Stimulated activated CD4-positive, alpha-beta T cell treated with anti-CD3 and anti-CD28 coated beads, Interleukin-1b, Interleukin-23, amount 100 ng/mL, for 1 hour (primary cell): ENCODE measurements at places on chromosomes 5 and 9.

DNA sequence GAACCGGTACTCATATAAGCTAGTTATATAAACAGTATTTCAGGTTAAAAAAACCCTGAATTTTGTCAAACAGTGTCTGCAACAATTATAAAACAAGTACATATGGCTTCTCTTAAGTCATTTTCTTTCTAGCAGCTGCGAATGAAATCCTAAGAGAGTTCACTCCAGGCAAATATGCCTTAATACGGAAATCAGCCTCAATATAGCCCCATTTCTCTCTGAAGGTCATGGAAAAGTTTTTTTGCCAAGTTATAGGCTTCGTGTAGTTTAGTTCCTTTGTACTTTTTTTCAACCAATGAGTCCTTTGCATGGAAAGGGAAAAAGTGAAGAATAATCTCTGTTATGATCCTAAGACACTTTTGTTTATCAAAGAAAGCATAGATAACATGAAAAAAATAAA is 848.0 kb upstream of the ACO1 start:
- no peak for DNase-seq

GRCh38 chr5:109668668-109669422 is 20.9 kb upstream of the MAN2A1 start:
- no peak for DNase-seq

- DNase-seq, result no peak
Observed at GRCh38 chr9:137070906-137071275, 534 bp upstream of the SAPCD2 start.

GRCh38 chr9:4937446-4937845 is 47.6 kb upstream of the JAK2 start:
- no peak for DNase-seq

GRCh38 chr5:120007598-120007997 is 378.2 kb downstream of the FAM170A start:
- DNase-seq, result no peak

- no peak for DNase-seq
Observed at GRCh38 chr5:66144834-66145390, 812 bp downstream of the SREK1 start.

GRCh38 chr9:98916660-98917059 is 27.0 kb upstream of the COL15A1 start:
- no peak for DNase-seq

DNA sequence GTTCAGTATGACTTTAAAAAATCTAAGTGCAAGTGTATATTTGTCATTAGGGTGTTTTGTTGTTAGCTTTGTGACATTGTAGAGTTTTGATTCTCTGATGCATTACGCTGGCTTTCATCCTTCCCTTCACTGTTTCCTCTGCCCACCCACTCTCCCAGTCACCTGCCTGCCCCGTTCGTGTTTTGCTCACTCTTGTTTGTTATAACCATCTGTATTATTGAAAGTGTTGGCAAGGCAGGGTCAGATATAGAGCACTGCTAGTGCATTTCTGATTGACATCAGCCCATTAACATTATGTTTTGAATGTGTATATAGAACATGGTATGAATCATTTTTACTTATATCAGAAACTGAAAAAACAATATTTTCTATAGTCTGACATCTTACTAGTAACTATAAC is 27.3 kb downstream of the SCGB3A1 start:
- no peak for DNase-seq

GRCh38 chr5:179738742-179739141 is 6.1 kb downstream of the MAML1 start:
- no peak for DNase-seq

- DNase-seq, result no peak
Observed at GRCh38 chr5:142013734-142014521, 1.1 kb upstream of the GNPDA1 start.

DNA sequence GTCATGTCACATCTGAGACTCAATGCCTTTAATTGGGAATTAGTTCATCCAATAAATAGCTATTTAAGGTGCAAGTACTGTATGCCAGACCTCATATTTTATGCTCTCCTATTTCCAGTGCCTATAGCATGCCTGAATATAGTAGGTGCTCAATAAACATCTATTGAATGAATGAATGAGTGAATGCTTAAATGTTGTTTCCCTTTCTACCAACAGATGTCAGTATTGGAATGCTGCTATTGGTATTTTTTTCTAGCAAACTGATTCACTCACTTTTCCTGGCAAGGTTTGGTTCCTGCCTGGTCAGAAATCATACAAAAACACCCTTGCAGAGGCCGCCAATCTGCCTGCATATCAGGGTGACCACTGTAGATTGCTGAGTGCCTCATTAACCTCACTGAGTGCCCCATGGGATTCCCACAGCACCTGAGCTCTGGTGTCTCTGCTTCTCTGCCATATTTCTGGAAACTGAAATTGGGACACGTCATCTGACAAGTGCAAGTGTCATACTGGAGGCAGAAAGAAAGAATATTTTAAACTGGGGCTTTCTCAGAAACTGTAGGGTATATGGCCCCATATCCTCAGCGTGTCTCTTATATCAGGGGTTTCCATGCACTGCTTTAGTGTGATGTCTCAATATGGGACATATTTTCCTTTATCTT is 359.7 kb downstream of the TRIM32 start:
- no peak for DNase-seq

DNA sequence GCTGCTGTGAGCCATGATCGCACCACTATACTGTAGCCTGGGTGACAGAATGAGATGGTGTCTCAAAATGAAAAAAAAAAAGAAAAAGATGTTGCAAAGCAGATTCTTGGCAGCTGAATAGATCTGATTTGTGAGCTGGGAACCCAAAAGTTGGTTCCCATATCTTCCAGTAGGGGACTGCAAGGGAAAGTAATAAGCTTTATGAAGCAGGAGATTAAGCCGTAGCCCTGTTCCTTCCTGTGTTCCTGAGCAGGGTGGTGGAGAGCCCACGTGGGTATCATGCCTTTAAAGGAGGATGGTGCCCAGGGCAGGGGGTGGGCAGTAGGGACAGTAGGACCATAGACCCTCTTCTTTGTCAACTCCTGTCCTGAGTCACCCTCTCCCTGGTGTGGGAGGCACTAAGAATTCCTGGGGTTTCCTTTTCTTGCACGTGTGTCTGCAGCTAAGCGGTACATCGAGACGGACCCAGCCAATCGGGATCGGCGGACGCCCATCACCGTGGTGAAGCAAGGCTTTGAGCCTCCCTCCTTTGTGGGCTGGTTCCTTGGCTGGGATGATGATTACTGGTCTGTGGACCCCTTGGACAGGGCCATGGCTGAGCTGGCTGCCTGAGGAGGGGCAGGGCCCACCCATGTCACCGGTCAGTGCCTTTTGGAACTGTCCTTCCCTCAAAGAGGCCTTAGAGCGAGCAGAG is 37.9 kb downstream of the STOM start:
- no peak for DNase-seq

- DNase-seq, result no peak
Observed at GRCh38 chr5:2905741-2906140, 154.3 kb upstream of the IRX2 start.

GRCh38 chr9:116777116-116777515 is 90.0 kb downstream of the TRIM32 start:
- DNase-seq, result no peak

DNA sequence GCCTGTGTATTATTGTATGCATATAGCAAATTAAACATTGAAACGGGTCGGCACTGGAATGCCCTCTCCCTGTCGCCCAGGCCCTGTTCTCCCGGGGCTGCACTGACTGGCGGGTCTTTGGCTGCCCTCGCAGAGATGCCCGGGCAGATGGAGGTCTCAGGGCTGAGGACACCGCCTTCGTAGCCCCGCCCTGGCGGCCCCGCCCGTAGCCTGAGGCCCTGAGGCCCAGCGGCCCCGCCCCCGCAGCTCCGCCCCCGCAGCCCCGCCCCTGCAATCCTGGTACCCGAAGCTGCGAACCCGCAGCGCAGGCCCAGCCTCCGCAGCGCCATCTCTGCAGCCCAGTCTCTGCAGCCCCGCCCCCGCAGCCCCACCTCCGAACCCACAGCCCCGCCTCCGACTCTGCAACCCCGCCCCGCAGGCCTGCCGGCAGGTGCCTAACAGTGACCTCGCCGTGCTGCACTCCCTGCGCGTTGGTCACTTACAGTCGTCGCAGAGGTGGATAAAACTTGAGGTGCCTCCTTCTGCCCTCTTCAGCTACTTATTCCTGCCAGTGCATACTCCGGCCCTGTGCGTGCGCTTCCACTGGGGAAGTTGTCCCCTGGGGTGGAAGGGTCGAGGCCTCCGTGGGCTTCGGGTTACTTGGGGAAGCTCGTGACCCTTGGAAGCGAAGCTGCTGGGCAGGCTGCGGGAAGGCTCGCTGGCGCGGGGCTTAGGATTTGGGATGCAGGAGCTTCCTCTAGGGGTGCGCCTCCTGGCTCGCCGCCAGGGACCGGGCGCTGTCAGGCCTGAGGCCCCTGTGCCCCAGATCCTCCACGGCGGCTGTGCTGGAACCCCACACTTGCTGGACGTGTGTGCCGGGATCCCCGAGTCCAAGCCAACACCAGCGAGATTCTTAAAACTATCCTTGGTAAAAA is 72.3 kb downstream of the ICE1 start:
- peak; percentile 64 for DNase-seq

GRCh38 chr9:134556531-134557068 is 85.0 kb upstream of the COL5A1 start:
- no peak for DNase-seq

GRCh38 chr5:178335302-178336030 is 102.9 kb upstream of the PHYKPL start:
- no peak for DNase-seq

DNA sequence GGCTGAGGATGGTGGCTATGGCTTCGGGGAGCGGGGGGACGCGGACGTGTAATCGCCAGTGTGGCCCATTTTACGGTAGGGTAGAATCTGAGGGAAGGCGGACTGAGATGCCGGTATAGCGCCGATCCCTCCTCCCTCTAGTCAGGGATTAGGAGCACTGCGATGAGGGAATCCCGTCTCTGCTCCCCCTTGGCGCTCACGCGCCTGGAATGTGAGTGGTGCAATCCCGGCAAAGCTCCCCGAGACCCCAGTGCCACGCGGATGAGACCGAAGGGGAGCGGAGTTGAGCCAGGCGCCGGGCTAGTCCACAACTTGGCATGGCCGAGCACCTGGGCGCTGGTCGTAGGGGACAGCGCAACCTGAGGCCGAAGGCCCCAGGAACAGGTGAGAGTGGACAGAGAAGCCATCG is 2.2 kb downstream of the NPR3 start:
- no peak for DNase-seq

- DNase-seq, result no peak
Observed at GRCh38 chr5:82493221-82493620, 215.1 kb upstream of the RPS23 start.

DNA sequence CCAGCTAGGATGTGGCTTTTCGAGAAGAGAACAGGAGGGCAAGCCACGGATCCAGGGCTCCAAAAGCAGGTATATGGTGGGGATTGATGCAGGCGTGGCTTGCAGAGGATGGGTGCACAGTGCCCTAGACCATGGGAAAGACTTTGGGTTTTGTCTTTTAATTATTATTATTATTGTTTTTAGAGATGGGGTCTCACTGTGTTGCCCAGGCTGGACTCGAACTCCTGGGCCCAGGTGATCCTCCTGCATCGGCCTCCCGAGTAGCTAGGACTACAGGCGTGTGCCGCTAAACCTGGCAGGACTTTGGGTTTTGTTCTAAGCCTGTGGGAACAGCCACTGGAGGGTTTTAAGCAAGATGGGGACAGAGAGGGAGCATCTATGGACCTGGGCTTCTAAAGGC is 152.0 kb downstream of the GAPVD1 start:
- no peak for DNase-seq

DNA sequence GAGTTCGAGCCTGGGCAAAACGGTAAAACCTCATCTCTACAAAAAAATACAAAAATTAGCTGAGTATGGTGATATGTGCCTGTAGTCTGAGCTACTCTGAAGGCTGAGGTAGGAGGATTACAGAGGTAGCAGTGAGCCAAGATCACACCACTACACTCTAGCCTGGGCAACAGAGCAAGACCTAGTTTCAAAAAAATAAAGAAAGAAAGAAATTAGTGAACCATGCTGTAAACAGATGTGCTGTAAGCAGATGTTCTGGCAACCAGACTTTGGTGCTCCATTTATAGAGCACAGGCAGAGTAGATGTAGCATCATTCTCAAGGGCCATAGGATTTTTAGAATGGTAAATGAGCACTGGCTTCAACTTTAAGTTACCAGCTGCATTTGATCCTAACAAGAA is 115.4 kb downstream of the ST8SIA4 start:
- DNase-seq, result no peak

GRCh38 chr9:30670805-30671562 is 1713.5 kb upstream of the ACO1 start:
- no peak for DNase-seq

DNA sequence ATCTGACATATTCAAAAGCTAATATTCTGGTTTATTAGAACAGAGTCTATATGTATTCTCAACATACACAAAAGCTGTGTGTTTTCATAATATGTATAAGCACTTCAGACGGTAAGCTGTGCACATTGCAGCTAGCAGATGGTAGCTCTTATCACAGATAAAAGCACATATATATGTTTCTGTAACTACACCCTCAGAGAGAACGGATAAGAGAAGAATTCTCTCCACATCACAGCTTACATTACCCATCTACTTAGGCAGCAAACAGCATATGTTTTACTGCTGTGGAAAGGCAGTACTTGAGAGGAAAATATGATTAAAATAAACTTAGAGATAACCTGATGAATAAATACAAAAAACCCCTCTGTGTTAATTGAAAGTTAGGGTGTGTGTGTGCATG is 450.9 kb upstream of the ZNF608 start:
- no peak for DNase-seq

DNA sequence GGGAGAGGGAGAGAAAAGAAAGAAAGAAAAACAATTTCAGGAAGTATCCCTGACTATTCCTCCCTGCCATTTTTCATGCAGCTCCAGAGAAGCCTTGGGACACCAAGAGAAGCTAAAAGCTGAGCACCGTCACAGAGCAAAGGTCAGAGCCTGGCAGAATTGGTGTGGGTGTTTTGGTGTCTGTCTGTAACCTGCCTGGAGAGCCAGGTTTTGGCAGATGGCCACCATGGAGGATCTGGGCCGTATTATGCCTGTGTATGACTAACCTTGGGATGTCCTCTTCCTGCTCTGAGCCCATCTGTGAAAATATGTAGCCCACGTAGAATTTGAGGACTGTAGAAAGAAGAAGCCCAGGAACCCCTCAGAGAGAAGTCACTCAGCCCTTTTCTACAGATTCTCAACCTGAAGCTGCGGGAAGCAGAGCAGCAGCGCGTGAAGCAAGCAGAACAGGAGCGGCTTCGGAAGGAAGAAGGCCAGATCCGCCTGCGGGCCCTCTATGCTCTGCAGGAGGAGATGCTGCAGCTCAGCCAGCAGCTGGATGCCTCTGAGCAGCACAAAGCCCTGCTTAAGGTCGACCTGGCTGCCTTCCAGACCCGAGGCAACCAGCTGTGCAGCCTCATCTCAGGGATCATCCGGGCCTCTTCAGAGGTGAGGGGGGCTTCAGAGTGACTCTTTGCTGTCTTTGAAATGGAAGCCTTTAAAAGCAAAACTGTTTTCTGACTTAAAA is 18.8 kb downstream of the GLE1 start:
- no peak for DNase-seq
